ENCODE measurements at places on chromosomes 16 and 17.

DNA sequence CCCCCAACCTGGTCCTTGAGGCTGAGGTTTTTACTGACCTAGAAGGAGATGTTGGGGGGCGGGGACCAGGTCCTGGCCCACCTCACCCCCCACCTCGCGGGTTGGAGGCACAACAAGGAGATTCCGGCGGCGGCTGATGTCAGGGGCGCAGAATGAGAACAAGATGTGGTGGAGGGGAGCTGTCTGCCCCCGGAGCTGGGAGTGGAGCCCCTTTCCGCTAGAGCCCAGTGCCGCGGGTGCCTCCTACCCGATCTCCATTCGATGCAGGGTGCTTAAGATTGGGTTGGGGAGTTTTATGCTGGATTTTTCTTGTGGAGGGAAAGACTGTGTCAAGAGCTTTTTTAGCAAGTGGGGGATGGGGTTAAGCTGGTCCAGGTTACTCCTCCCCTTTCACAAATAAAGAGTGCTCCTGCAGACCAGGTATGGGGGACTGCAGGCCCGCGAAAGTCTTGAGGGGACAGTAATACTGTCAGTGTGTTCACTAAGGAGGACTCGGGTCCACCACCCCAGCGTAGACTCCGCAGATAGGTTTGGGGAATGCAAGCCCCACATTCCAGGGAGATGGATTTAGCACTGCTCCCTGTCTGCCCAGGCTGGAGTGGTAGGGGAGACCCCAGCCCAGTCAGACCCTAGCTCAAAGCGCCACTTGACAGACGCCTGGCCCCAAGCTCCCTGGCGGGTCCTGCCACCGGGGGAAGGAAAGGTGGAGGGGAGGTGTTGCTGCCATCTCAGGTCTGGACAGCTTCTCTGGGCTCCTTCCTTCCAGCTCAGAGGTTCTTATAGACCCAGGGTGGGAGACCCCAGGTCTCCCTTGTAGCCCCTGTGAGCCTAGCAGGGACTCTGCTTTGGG is 2.0 kb downstream of the CACNA1G start:
- DNase-seq, result no peak

DNA sequence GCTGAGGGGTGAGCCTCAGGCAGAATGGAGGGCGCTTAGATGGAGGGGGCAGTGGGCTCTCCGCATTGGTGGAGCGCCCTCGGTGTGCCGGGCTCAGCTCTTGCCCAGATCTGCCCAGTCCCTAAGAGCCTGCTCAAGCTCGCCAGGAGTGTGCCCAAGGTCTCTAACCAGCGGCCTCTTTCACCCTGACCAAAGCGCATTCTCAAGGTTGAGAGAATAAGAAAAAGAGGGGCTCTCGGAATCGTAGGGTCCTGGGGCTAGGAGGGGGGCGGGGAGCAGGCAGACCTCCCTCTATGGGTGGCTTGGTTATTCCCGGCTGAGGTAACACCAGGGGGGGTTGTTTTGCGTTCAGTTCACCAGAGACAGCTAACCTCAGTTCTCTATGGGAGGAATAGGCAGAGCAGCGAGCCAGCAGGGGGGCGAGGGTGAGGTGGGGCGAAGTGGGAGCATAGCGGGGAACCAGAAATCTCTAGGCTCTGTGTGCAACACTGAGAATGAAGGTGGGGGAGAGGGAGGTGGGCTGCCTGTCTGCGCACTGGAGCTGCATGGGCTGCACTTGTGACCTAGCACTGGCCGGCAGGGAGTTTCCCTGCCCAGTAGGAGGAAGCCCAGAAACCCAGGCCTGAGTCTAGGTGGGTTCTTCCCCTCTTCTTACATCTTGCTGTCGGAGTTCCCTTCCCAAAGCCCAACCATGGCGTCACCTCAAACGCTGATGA is 3.0 kb downstream of the TMEM132E start:
- no peak for DNase-seq

DNA sequence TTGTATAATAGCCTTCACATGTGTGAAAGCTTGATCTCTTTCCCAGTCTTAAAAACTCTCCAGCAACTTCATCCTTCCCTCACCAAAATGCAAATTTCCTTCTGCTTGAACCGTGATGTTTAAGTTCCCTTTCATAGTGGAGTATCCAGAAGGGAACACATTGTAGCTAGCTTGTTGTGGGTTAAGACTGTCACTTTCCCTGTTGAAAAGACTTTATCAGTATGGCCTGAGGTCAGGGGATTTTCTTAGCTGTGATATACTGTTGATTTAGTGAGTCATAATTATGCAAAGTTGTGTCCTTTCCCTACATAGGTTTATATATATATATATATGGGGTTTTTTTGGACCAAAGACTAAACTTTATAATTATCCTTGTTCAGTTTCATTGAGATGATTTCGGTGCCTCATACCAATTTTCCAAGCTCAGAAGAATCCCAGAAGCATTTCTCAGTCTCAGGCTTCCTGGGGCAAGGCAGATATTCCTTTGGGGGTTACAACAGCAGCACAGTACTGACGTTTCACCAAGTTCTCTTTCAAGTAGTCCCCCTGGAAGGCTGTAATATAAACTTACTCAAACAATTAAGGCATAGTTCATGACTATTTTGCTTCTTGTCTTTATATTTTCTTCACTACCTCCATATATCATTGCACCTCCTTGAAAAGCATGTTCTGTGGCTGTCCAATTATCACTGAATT is 35.7 kb downstream of the ESRP2 start:
- DNase-seq, result no peak

DNA sequence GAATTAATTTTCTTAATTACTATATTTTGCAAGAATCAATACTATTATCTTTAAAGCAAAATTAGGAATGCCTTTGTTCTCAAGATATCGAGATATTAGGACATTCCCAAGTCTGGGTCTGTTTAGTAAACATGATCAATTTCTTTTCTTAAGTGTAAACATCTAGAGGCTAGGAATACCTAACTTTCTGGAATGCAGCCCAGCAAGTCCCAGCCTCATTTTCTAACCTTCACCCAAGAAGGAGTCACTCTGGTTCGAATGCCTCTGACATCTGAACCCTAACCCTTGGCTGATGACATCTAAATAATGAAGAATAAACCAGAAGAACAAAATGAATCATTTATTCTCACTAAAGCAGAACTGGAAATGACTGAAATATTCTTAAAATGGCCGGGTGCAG is 297.5 kb upstream of the IRX3 start:
- DNase-seq, result no peak

- DNase-seq, result peak; percentile 56
These were observed 10.0 kb downstream of the PITPNC1 start for GRCh38 chr17:67386965-67387551.

Data from GM06990 (cell line).